Frontal cortex (tissue), 4 donors: ENCODE measurements at places on chromosomes 7 and 10.

GRCh38 chr7:38223306-38223705 lies 45.3 kb downstream of the STARD3NL start:
- DNase-seq: no peak

DNA sequence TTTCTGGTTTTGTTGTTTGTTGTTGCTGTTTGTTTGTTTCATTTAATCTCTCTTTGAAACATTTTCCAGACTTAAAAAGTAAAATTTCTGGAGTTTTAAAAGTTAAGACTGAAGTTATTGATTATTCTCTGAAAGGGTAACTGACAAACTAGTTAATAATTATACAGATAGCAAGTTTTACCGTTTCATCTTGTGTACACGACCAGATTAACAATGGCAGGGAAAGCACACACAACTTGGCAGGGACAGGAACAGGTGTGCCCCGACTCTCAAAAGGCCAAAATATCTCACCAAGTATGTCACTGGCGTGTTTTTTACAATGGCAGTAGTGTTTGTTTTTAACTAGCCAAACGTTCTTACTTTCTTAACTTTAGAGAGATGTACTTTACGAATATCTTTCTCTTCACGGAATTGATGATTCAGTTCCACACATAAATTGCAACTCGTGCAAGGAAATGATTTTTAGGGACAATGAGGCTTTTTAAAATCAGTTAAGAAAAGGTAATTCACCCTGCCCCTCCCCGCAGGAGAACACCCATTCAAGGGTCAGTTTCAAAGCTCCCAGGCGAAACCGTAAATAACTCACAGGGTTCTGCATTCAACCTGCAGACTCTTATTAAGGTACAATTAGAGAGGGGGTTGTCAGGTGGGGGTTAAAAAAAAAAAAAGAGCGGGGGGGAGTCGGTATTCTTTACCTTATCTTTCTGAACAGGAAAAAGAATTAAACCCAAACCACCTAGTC lies 3.5 kb downstream of the CTBP2 start:
- DNase-seq: no peak

DNA sequence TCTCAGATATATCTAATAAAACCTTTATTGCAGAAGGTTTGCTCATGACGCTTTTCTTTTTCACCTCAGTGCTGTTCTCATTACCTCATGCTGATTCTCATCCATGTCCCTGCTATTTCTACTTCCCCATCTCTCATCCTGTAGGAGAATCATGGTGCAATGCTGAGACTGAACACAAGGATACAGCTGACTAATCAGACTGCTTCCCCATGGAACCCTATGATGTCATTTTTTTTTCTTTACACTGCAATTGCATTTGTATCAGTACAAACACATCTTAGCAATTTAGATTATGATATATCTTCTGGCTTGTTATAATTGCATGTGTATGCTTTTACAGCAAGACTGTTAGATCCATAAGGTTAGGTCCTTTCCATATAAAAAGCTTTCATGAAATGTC lies 93.7 kb downstream of the SEMA3A start:
- no peak for DNase-seq

GRCh38 chr10:80659289-80659688 lies 121.6 kb downstream of the SH2D4B start:
- no peak for DNase-seq

DNA sequence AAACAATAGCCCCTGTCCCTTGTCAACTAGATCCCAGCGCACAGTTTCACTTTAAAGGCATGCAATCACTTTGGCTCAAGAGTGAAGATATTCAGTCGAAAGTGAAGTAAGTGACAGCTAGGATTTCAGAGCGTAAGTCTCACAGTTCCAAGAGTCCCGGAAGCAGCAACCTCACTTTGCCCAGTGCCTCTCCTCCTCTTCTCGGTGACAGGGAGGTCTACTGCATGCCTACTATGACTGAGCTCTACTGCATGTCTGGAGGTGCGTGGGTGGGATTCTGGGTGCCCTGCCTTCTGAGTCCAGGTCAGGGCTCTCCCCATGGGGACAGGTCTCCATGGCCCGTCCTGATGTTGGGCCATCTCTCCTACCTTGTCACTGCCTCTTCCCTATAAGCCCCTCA lies 17.0 kb downstream of the PRKCQ start:
- no peak for DNase-seq

DNA sequence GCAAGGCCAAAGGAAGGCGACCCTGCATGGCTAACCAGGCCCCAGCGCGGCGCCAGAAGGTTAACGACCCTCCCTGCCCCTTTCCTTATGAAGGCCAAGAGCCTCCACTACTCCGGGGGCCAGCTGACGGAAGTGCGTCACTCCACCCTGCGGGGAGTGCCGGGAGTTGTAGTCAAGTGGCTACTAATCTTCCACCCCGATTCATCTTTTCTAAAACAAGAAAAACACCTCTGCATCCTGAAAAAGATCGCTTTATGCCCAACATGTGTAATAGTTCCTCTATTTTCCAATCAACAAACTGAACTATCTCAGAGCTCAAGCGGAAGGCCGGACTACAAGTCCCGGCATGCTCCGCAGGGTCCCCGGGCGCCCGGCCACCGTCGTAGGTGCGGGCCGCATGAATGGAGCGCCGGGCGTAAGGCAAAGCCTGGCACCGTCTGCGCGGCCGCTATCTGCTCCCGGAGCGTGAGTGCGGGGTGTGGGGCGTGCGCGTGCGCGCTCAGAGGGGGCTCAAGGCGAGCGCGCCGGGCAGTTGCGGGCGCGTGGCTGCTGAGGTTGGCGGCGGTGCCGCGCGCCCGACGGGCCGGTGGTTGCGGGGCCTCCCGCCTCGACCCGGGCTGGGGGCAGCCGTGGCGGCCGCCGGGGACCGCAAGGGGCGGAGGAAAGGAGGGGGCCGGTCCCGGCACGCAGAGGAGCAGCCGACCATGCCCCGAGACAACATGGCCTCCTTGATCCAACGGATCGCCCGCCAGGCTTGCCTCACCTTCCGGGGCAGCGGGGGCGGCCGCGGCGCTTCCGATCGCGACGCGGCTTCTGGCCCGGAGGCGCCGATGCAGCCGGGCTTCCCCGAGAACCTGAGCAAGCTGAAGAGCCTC lies at the start of gene ADO:
TSS of gene ADO (plus strand) at position 365 of the 875 bp plus-strand sequence. CDS start at position 705, 340 bp downstream.
- DNase-seq: peak; percentile 93

DNA sequence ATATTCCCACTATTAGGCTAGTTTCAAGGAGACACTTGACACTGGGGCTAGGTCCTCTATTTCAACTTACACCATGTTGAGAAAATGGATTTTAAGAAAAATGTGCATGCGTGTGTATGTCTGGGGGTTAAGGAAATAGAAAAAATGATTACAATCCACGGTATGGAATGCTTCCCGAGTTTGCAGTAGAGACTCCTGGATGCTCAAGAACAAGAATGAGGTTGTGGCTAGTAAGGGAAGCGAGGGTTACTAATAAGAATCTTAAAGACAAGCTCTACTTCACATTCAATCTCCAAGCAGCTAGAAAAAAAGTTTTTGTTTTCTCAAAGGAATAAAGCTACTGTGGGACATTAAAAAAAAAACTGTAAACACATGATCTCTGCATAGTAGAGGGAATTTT lies 54.7 kb downstream of the ANK3 start:
- DNase-seq: no peak

DNA sequence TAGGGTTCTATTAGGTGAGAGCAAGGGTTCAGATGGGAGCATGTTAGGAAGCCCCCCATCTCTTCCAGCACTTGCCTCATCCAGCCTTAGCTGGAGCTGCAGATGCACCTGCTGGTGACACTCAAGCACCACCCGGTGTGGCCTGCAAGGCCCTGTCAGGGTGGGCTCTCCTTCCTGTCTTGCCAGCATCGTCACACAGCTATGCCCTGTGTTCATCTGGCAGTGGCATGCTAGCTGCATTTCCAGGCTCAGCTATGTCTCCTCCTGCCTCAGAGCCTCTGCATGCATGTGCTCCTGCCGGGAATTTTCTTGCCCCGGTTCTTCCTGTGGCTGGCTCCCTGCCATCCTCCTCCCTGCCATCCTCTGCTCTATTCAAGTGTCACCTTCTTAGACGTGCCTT lies 129.7 kb upstream of the KLF6 start:
- DNase-seq: no peak

DNA sequence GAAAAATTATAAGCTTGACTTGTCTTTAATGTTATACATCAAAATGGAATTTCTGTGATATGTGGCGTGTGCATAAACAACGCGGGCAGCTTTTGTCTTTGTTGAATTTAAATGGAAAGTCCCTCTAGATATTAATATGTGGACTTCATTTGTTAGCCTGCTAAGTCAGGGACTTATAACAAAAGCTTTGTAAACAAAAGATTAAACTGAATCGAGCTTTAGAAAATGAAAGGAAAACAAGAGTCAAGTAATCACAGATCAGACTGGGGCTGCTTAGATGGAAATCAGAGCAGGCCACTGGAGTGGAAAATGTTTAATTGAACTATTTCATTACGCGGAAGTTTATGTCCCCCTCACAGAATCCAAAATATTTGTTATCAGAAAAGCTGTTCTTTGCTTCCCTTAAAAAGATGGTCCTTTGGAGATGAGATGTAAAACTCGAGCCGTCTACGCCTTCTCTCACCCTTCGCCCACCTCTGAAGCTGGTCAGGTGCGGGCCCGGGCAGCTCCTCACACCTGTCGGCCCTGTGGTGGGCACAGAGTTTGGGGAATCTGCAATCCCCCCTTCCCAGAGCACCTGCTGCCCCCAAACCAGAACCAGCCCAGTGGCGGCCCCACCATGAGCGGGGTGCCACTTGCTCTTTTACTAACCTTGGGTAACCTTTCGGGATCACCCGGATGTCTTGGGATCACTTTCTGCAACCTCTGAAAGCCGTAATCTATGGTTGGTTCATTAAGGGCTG lies 116.2 kb downstream of the EBF3 start:
- DNase-seq: no peak

DNA sequence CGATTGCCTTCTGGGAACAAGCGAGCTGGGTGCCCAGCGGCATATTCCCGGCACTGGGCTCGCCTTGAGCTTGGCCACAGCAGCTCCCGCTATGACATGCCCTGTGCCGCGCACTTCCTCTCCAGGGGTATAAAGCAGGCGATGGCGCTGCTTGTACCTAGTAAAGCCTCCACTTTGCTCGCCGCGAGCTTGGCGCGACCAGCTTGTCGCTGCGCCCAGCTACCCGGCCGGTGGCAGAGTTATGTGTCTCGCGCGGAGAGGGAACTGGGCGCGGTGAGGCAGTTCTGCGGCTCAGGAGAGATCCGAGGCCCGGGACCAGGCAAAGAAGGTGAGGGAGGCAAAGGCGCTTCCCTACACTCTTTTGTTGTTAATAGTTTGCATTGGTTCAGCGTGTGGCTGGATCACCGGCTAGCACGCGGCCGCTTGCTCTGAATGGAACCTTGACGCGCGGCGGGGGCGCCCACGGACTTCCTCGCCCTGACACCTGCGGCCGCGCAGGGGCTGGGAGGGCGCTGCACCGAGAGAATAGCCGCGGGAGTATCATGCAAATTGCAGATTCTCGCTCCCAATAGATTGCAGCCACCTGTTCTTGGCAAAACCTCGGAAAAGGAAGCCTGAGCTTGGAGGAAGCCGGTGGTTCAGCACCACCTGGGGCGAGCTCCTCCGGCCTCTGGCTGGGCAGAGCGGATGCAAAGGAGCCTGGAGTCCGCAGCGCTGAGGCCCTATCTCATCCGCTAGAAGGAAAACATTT lies 3.0 kb upstream of the BUB3 start:
- DNase-seq: peak; percentile 25

GRCh38 chr7:130881799-130882141 lies 147.8 kb upstream of the KLF14 start:
- DNase-seq: no peak

DNA sequence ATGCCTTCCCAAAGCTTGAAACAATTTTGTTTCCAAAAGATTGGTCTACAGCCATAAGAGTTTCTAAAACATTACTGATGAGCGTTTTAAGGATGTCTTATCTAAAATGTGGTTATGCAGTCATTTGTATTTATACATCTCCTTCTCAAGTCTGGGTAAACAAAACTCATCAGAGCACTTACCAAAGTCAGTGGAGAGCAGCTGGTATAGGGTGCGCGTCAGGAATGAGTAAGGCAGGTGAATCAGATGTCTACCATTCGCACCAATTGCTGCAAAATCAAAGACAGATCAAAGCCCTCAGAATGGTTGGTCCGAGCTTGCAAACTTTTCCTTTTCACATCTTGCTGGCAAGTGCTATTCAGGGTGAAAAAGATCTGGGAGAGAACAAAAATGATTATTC lies 65.6 kb upstream of the FAM171A1 start:
- DNase-seq: no peak

GRCh38 chr10:121841862-121842261 lies 86.0 kb downstream of the ATE1 start:
- no peak for DNase-seq

GRCh38 chr7:38744746-38745145 lies 113.6 kb upstream of the AMPH start:
- DNase-seq: no peak

- no peak for DNase-seq
Observed at GRCh38 chr10:33286157-33286934, 48.1 kb downstream of the NRP1 start.

GRCh38 chr7:4040109-4040928 lies 641.8 kb upstream of the FOXK1 start:
- DNase-seq: no peak

GRCh38 chr10:4652111-4653010 lies 173.6 kb upstream of the AKR1E2 start:
- no peak for DNase-seq

- no peak for DNase-seq
Observed at GRCh38 chr7:127930341-127931328, 100.6 kb downstream of the LRRC4 start.

GRCh38 chr7:84248267-84248666 lies 53.7 kb upstream of the SEMA3A start:
- DNase-seq: no peak

DNA sequence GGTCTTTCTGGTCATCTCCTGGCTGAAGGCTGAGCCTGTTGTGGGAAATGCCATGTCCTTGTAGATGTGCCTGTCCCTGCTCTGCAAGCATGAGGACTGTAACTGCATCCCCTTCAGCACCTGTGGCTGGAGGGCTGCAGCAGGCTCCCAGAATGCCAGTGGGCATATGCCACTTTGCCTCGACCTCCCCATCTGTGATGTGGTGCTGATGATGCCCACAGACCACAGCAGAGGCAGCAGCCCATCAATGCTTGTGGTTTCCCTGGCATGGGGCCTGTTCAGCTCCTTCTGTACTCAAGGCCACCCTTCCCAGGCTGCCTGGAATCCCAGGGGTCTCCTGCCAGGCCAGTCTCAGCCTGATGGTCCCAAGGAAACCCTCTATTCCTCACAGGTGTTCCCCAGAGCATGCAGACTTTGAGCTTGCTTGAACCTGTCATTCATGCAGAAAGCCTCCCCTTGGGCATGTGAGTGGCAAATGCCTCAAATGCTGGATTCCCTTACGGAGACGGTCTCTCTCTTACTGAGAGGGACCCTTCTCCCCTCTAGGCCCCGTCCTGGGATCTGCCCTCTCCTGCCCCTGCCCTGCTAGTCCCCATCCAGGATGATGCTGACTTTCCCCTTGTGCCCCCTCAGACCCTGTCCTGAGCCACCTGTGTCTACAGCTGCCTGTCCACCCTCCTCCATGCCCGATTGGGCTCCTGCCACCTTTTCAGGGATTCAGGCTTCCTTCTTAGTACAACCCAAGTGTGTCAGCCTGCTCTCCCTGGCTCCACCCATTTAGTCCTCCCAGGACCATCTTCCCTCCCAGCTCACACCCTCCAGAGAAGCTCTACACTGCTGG lies 50.9 kb upstream of the ANTXRL start:
- no peak for DNase-seq
